ENCODE measurements at places on chromosomes 12 and 14. TPM values are rescaled to one million over a fixed set of nuclear protein-coding genes. Genes with fewer than 3 reads are reported as not detected.

DNA sequence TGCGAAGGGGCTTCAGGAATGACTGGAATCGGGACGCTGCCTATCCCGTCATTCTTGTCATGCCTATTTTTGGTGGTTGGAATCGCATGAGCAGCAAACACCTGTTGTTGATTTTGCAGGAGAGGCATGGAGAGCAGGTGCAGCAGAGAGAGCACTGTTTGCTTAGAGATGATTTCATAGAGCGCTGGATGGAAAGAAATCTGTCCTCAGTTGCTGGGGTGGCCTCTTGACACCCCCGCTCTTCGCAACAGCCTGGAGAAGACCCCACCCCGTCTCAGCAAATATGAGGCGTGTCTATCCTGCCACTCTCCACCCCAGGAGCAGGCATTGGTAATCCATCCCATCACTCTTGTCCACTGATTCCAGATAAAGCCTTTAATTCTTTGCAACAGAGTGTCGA, 19.3 kb upstream of the NCOR2 start:
- no peak for DNase-seq
- no peaks in the 10 kb centered on the region for H3K27me3 ChIP-seq
- no peaks in the 10 kb centered on the region for H3K4me1 ChIP-seq
- no peaks in the 10 kb centered on the region for H3K36me3 ChIP-seq
- no peak overlapping the region for H3K27ac ChIP-seq

GRCh38 chr12:6603095-6603567, 4.0 kb downstream of the CHD4 start:
- H3K27me3 ChIP-seq, result no peaks in the 10 kb centered on the region
- H3K36me3 ChIP-seq, result peaks cover 18% of the 10 kb centered on the region
- H3K4me1 ChIP-seq, result peaks cover 23% of the 10 kb centered on the region

Gene STYX
- total RNA-seq, result 16.6 TPM

Gene CD63
- total RNA-seq, result 485 TPM
